ENCODE measurements at places on chromosomes 16 and 17.

DNA sequence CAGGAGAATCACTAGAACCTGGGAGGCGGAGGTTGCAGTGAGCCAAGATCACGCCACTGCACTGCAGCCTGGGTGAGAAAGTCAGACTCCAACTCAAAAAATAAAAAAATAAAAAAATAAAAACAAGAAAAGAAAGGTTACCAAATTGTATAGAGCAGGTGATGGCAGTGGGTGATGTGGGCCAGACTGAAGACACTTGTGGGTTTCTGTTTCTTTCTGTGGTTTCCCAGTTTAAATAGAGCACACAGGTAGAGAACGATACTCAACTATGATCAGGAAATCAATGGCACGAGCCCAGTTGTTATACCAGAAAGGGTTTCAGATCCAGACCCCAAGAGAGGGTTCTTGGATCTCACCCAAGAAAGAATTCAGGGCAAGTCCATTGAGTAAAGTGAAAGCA is 32.6 kb downstream of the NUBP1 start:
- DNase-seq, result no peak

GRCh38 chr16:63323722-63324705 is 1287.8 kb upstream of the CDH8 start:
- DNase-seq, result no peak

DNA sequence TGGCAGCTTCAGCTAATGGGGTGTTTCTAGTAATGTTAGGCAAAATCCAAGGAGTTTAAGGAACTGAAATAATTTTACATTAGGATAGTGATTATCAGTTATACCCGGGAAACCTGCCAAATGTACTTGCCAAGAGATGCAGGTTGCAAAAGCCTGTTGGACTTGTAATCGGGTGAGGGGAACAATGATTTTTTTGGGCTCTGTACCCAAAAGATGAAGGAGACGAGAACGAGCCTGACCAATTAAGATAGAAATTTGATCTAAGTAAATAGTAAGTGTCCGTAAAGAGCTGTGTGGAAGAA is 56.3 kb upstream of the ARL4D start:
- DNase-seq, result no peak

- no peak for DNase-seq
These were observed 24.0 kb downstream of the PRKCB start for GRCh38 chr16:23859713-23860269.

- DNase-seq, result no peak
These were observed 58.3 kb downstream of the RAI1 start for GRCh38 chr17:17739388-17740066.

DNA sequence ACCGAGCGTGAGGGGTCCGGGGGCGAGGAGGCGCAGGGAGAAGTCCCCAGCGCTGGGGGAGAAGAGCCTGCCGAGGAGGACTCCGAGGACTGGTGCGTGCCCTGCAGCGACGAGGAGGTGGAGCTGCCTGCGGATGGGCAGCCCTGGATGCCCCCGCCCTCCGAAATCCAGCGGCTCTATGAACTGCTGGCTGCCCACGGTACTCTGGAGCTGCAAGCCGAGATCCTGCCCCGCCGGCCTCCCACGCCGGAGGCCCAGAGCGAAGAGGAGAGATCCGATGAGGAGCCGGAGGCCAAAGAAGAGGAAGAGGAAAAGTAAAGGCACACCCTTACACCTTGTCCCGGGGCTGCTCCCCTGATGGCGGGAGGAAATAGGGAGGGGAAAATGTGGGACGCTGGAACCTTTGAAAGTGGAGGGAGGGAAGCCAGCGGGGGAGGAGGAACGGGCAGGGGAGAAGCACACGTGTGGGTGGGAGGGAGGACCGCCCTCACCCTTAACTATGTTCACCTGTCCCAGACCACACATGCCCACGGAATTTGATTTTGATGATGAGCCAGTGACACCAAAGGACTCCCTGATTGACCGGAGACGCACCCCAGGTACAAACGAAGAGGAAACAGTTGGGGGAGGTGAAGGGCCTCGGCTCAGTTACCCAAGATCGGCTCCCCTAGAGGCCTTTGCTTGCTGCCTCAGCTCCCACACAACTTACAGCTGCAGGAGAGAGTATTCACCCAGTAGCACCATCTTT is 916 bp downstream of the PAGR1 start:
- DNase-seq, result peak; percentile 24

DNA sequence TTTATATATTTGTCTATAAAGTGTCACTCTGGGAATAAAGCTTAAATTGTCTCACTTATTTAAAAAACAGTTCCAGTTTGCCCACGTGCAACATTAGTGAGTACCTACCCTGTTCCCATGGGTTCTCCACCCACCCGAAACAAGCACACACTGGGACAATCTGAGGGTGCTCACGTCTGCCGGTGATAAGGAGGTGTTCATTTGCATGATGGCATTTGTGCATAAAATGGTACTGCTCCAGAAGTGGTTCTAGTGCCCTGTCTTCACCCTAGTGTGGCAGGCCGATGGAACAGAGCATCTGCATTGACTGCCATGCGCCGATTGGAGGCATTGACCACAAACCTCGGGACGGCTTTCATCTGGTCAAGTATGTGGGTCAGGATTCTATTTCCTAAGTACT is 35.6 kb upstream of the ENDOV start:
- DNase-seq, result no peak

DNA sequence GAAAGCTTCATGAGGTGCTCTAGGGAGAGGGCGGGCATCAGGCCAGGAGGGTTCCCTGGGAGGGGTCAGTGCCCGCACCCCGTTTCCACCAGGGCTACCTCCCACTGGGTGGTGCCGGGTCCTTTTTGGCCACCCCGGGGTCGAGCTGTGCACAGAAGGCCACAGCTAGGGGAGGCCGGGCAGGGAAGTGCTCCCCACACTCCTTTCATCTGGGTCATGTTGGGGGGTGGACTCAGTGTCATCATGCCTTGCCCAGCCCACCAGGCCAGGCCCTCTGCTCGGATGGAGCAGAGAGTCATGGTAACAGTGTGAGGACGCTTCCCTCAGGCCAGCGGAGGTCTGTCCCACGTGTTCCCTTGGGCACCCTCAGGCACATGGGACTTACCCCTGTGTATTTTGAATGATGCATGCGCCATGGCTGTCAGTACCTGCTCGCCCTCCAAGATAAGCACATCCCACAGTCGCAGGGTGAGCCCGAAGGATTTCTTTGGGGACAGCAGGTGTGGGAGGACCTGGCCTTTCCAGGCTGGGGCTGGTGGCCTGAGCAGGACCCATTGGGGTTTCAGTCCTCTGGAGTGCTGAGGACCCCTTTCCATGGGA is 46.4 kb downstream of the TNFRSF13B start:
- no peak for DNase-seq
